KG1 (cell line): ENCODE measurements at places on chromosomes 7 and 10.

GRCh38 chr10:69086001-69086509, 1.8 kb upstream of the SRGN start:
- DNase-seq, result no peak

DNA sequence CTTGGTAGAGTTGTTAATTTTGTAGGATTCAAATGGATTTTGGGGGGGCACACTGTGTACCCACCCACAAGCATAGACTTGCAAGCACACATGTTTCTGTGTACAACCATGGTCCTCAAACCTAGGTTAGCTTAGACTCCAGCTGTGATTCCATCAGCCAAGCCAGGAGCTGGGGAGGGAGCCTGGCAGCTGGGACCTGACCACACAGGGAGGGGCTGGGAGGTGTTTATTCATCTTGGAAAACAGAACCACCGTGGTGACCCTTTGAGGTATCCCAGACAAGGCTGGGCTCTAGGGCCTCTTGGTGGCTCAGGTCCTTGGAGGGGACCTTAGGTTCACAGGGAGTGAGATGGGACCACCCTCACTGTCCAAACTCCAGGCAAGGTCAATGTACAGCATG, 410.3 kb downstream of the NEBL start:
- no peak for DNase-seq

- no peak for DNase-seq
These were observed 110.3 kb upstream of the ANLN start for GRCh38 chr7:36279200-36279925.

GRCh38 chr7:80218723-80219122, 84.1 kb downstream of the GNAI1 start:
- no peak for DNase-seq

DNA sequence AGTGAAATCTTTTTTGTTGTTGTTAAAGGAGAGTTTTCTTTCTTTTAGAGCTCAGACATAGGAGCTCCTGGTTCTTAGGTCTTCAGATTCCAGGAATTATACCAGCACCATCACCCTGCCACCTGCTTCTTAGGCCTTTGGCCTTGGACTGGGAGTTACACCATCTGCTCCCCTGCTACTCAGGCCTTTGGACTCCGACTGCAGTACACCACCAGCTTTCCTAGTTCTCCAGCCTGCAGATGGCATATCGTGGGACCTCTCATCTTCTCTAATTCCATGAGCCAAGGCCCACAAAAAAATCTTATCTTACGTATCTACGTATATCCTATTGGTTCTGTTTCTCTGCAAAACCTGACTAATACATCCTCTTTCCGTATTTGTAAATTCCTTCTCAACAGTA, 5.1 kb upstream of the TACC2 start:
- DNase-seq, result no peak

DNA sequence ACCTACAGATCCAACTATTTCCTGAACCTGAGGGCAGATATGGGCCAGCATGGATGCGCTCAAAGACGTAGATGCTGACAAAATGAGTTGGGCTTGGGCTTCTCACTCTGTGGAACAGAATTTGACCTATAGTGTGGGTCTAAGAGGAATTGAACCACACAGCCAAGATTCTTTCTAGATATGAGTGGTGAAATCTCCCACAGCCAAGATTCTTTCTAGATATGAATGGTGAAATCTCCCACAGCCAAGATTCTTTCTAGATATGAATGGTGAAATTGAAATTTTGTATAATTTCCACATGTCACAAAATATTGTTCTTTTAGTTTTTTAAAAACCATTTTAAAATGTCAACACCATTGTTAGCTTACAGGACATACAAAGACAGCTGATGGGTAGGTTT, 215.4 kb upstream of the LRGUK start:
- no peak for DNase-seq

DNA sequence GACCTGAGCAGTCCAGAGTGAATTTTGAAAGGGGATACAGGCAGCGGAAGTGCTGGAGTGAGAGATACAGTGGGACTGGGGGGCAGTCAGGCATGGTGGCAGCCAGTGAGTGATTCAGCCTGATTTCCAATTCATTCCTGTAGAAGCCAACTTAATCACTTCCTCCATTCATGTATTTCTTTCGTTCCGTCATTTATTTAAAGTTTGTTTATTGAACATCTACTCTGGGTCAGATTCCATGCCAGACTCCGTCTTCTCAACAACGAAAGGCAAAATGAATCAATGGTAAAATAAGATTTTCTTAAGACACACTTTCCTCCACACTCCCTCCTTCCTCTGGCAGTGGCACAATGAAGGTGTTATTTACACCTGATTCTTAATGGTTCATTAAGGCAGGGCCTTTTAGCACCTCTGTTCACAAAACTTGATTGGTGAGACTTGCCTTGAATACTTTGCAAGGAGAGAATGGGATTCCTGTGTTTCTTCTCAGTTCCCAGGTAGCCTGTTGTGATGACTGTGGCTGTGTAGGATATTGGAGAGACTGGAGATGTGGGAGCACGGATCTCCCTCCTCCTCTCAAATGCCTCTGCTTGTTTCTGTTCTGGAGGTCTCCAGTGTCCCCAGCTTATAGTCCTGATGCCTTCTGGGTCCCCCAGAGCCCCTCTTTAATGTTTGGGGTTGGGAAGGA, 27.9 kb downstream of the ADCYAP1R1 start:
- no peak for DNase-seq

DNA sequence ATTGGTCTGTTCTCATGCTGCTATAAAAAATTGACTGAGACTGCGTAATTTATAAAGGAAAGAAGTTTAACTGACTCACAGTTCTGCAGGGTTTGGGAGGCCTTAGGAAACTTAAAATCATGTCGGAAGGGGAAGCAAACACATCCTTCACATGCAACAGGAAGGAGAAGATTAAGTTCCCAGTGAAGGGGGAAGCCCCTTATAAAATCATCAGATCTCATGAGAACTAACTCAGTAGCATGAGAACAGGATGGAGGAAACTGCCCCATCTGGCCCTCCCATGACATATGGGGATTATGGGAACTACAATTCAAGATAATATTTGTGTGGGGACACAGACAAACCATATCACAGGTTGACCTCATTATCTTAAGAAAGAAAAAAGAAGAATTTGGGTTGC, 134.5 kb downstream of the PPP1R3A start:
- no peak for DNase-seq

- no peak for DNase-seq
These were observed 83.3 kb upstream of the DNAJC1 start for GRCh38 chr10:22086730-22087401.

DNA sequence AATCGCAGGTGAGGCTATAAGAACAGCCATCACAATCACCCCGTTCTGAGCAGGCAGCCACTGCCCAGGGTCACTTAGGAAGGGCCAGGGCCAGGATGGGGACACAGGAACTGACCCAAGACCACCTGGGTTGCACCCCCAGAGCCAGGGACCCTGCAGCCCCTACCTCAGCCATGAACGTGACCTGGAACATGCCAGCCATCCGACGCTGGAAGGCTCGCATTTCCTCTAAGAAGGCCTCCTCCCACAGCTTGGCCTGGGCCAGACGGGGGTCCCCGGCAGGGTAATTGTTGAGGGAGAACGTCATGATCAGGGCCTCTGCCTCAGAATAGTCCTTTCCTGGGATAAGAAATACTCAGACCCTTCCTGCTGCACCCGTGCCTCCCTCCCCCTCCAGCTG, 5.0 kb downstream of the NPC1L1 start:
- no peak for DNase-seq

GRCh38 chr10:17344206-17344605, 110.2 kb downstream of the ST8SIA6 start:
- no peak for DNase-seq
